ENCODE measurements at places on chromosomes 5 and 9.

- DNase-seq, result no peak
Observed at GRCh38 chr5:1420211-1421195, 24.7 kb downstream of the SLC6A3 start.

- DNase-seq, result no peak
Observed at GRCh38 chr9:125416517-125416916, 154.9 kb downstream of the GAPVD1 start.

- no peak for DNase-seq
Observed at GRCh38 chr9:75664597-75664996, 225.9 kb upstream of the PCSK5 start.

DNA sequence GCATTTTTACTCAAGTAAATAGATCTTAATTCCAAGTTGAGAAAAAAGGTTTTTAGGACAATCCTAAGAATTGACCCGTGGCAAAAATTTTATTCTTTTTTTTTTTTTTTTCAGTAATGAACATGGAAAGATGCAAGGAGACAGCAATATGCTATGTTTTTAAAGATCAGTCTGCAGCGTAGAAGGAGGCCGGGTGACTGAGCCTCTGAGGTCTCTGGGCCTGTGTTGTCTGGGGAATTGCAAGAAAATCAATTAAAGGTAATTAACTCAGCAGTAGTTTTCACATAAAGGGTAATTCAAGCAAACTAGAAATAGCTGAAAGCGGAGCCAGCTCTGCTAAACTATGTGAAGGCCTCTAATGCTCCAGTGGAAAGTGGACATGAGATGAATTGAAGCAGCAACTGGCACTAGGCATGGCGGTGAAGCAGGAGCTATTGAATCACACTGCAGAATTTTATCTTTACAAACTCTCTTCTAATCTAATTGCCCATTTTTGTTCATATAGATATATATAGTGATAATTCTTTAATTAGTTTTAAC is 285.2 kb upstream of the ITGA1 start:
- DNase-seq, result no peak

DNA sequence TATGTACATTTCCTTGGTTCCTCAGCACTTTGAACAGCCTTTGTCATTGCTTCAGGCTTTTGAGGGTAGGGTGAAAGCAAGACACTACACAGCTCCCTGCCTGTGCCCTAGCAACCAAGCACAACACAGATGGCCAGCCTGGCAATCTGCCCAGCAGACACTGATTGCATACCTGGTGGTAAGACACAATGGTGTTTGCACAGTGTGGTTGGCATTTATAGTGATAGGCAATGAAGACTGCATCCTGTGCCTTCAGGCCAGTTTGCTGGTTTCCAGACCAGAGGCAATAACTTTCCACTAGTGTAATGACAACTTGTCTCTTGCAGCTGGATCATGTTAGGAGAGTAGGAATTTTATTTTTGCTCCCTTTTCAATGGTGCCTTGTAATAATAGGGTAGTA is 144.5 kb upstream of the TNC start:
- peak; percentile 67 for DNase-seq

DNA sequence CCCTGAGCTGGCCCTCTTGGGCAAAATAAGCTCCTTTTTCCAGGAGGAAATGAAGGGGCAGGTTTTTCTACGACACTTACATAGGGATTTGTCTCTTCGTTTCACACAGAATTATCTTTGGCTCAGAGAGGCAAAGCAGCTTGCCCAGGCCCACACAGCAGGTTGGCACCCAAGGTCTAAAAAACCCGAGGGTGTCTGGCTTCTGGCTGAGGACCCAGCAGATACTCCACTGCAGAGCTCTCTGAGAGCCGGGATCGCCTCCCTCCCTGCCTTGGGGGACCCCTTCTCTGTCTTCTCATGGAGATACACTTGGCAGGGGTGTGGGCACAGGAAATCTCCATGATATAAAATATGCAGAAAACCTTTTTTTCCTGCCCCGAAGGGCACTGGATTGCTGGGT is 29.0 kb upstream of the LHX2 start:
- no peak for DNase-seq

GRCh38 chr9:98974994-98975712 is 31.4 kb downstream of the COL15A1 start:
- peak; percentile 84 for DNase-seq

- DNase-seq, result no peak
Observed at GRCh38 chr5:147754372-147755122, 28.0 kb downstream of the JAKMIP2 start.

- no peak for DNase-seq
Observed at GRCh38 chr5:93717162-93717561, 24.2 kb downstream of the POU5F2 start.

DNA sequence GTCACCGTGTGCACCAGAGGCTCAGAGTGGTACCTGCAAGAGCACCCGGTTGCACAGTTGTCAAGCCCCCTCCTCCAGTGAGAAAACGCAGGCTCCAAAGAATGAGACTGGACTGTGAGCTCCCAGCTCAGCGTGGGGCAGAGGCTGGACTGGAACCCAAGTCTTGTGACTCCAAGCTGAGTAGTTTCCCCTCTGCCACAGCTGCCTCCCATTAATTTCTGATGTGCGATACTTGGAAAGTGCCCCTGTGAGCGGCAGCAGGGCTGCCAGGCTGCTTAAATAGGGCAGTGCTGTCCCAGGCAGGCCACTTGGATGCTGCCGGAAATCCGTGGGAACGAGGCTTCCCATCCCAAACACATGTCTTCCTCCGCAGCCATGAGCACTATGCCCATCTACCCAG is 62.2 kb upstream of the ANGPTL2 start:
- DNase-seq, result no peak

DNA sequence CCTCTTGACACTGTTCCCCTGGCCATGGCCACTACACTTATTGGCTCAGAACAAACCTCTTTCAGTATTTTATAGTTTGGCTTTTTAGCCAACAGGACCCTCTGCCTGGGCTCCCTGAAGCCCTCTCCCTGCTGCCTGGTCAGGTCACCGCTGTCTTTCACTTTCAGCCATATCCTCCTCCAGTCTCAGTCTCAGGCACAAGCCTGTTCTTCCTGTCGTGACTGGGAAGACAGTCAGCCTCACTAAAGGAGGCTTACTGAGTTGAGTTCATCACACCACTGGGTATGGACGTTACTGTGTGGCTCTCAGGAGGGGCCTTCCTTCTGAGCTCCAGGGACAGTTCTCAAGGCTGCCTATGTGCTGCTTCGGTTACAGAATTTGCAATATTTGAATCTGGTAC is 2.0 kb downstream of the QSOX2 start:
- no peak for DNase-seq

GRCh38 chr5:74516211-74516636 is 124.3 kb downstream of the ENC1 start:
- DNase-seq, result peak; percentile 37

DNA sequence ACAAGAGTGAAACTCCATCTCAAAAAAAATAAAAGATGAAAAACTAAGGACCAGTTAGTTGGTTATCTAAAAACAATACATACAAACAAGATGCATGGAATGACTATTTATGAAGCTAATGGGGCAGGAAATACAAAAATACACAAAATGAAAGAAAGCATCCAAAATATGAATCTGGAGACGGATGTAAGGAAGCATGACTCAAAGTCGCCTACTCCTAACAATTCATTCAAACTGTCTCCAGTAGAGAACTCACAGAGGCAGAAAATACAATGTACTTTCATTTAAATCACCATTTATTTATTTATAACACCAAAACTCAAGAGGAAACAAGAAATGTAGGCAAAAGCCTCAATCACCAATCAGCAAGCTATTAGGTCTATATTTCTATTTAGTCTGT is 68.4 kb downstream of the SCAI start:
- DNase-seq, result no peak

DNA sequence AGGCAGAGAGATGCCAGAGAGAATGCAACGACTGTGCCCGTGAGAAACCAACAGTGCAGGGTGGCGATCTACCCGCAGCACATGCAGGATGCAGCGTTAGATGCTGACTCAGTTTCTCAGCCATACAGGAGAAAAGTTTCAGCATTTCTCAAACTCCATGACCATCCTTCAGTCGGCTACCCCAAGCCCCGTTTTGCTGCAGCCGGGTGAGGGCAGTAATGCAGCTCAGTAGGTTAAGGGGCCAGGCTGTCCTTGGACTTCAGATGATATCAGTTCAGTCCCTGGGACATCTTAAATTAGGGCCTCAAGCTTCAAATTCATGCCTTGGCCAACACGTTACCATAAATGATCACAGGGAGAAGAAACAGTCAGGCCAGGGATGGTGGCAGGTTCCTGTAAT is 125.5 kb downstream of the PALM2AKAP2 start:
- no peak for DNase-seq

DNA sequence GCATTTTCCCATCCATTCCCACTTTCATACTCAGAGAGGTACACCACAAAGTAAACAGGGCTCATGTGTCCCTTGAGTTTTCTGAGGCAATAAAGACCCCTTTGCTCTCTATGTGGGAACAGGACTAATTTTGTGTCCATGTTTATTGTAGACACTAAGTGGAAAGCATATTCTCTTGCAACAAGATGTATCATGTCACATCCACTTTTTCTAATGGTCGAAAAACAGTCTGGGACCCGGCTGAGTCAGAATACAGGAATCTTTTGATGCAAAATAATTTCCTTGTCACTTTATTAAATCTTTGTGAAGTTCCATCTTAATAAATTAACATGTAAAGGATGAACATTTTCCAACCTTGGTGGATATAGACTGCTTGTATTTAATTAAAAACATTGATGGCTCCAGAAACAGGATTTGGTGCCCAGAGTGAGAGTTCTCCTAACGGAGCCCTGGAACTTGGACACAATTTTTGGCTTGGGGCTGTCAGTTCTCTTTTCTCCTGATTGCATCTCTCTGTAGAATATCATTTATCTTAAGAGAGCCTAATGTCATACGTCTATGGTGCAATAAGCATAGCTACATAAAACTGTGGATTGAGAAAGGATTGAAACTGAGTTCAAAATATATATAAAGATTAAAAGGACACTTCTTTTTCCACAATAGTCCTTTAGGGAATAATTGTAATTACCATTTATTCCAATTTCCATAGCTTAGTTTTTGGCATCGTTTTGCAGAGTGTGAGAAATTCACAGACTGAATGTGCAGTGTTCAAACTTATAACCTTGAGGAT is 1116.7 kb upstream of the SEMA6A start:
- no peak for DNase-seq

- DNase-seq, result peak; percentile 28
Observed at GRCh38 chr9:91421971-91422757, 1.5 kb downstream of the NFIL3 start.

- DNase-seq, result no peak
Observed at GRCh38 chr5:96911139-96911538, 24.7 kb upstream of the LNPEP start.

DNA sequence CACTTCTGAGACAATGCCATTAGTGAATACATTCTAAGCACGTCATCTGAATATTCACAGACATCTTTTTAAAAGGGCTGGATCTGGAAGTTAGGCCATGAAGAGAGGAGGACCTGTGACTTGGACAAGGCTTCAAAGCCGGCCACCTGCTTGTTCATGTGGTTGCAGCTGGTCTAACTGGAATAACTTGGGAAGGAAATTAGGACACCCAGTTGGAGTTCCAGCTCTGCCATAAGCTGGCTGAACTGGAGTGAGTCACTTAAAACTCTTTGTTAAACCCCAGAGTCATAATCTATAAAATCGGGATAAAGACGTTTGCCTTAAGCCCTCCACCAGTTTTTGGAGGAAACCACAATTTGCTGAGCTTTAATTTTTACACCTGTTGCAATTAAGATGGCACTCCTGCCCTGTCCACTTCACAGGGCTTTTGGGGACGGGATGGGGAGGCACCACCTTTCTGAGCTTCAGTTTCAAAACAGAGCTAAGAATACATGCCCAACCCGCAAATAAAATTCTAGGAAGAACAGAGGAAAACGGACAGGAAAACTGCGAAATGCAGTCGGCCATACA is 536 bp upstream of the STX17 start:
- no peak for DNase-seq

- no peak for DNase-seq
Observed at GRCh38 chr5:78300464-78301045, 6.1 kb upstream of the AP3B1 start.

GRCh38 chr5:88172847-88173758 is 95.5 kb downstream of the TMEM161B start:
- DNase-seq, result no peak

DNA sequence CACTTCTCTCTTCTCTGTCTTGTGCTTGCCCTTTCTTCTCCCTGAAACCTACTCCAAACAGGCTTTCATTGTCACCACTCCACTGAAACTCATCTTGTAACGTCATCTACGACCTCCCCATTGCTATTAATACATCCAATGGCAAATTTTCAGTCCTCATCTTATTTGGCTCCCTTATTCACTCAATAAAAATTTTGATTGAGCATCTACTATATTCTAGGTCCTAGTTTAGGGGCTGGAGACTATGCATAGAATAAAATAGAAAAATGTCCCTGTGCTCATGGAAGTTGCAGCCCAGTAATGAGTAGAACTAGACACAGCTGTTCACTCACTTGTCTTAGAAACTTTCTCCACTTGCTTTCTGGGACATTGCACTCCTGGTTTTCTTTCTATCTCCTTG is 24.9 kb upstream of the FSTL4 start:
- no peak for DNase-seq

GRCh38 chr5:143019614-143020515 is 249.7 kb downstream of the ARHGAP26 start:
- no peak for DNase-seq

DNA sequence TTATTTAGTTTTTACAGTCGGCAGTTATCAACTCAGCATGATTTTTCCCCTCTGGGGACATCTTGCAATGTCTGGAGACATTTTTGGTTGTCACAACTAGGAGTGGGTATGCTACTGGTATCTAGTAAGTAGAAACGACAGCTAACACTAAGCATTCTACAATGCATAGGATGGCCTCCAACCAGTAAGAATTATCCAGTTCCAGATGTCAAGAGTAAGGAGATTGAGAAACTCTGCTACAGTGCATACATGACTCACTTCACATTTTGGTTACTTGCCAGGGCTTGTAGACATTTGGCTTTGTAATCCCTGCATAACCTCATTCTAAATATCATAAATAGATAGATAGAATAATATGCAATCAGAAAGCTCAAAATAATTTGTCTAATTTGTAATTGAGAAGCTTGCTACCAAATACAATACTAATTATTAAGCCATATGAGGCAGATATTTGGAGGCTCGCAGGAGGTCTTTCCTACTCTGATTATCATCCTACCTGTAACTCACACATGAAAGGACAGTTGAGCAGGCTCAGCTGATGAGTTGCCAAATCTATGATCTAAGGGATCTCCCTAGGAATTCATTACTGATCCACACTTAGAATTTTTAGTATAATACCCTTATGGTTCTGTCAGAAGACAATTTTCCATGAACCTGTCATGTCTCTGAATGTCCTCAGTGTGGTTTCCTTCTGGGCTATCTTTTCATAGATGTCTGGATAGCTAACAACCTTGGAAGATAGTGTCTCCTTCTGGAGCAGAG is 346.9 kb upstream of the TLE4 start:
- peak; percentile 71 for DNase-seq

- no peak for DNase-seq
Observed at GRCh38 chr5:859391-859790, 8.6 kb upstream of the ZDHHC11 start.

All from AG08395 (cell line).